ENCODE measurements at places on chromosomes 16 and 17.
A peak's percentile ranks its signal among the peaks of the same experiment; 100 is the strongest.

- no peak for DNase-seq
Measured at GRCh38 chr17:31349454-31349853, 28.0 kb upstream of the EVI2A start.

DNA sequence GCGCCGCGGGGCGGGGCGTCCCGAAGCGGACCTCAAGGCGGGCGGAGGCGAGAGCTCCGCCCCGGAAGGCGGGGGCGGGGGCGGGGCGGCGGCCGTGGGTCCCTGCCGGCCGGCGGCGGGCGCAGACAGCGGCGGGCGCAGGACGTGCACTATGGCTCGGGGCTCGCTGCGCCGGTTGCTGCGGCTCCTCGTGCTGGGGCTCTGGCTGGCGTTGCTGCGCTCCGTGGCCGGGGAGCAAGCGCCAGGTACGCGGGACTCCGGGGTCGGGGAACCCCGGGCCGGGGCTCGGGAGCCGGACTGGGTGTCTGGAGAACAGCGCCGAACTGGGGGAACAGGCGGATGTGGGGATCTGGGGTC is at the start of gene TNFRSF12A:
Gene TNFRSF12A, plus strand, starts transcription at position 122 of the 357 bp plus-strand sequence. Its CDS starts 30 bp downstream, at position 152.
- no peak for DNase-seq

DNA sequence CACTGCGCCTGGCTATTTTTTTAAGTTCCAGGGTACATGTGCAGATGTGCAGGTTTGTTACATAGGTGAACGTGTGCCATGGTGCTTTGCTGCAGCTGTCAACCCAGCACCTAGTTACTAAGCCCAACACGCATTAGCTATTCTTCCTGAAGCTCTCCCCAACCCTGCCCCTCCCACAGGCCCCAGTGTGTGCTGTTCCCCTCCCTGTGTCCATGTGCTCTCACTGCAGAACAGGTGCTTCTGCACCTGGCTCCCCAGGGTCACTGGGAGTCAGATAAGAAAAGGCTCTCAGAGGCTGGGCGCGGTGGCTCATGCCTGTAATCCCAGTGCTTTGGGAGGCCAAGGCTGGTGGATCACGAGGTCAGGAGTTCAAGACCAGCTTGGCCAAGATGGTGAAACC is 6.2 kb downstream of the HASPIN start:
- no peak for DNase-seq

DNA sequence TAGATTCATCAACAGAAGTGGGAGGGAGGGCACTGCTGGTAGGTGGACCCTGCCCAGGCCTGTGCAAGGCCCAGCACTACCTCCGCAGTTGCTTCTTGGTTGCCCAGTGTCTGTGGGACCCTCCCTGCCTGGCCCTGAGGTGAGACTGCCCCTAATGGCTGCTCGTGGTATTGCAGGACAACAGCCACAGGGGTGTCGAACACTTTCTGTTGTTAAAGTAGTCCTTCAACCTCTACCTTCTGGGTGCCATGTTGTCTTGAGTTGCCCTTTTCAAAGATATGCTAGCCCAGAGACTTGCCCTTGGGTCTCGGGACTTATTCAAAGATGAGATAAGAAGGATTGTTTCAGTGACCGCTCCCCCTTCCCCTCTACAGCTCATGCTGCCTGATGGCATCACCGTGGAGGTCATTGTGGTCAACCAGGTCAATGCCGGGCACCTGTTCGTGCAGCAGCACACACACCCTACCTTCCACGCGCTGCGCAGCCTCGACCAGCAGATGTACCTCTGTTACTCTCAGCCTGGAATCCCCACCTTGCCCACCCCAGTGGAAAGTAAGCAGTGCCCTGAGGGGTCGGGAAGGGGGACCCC is 29.1 kb downstream of the AKAP1 start:
- peak; percentile 40 for DNase-seq

DNA sequence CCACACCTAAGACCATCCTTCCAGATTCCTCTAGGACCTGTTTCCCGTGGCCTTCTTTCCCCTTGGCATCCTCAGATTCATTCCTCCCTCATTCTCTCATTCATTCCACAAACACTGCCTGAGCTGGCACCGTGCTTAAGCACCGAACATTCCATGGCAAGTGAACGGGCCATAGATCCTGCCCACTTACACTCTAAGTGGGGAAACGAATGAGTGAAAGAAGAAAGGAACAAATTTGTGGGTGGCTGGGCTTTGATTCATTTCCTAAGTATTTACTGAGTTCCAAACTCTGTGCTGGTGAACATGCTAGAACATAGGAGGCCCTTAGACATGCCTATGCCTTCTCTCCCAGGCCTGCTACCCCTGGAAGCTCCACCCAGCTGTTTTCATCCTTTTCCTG is 30.0 kb downstream of the SRCIN1 start:
- DNase-seq: no peak
